ENCODE measurements at places on chromosomes 5 and 9.
A peak's percentile ranks its signal among the peaks of the same experiment; 100 is the strongest.

GRCh38 chr5:32600054-32600622 is 14.8 kb downstream of the SUB1 start:
- DNase-seq: no peak

DNA sequence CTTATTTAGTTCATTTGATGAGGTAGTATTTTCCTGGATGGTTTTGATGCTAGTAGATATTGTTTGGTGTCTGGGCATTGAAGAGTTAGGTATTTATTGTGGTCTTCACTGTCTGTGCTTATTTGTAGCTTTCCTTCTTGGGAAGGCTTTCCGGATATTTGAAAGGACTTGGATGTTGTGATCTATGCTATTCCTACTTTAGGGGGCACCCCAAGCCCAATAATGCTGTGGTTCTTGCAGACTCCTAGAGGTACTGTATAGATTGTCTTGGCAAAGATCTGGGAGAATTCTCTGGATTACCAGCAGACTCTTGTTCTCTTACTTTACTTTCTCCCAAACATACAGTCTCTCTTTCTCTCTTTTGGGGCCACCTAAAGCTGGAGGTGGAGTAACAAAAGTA is 315.7 kb downstream of the MAT2B start:
- no peak for DNase-seq

GRCh38 chr9:131330814-131331600 is 41.5 kb downstream of the PLPP7 start:
- no peak for DNase-seq

DNA sequence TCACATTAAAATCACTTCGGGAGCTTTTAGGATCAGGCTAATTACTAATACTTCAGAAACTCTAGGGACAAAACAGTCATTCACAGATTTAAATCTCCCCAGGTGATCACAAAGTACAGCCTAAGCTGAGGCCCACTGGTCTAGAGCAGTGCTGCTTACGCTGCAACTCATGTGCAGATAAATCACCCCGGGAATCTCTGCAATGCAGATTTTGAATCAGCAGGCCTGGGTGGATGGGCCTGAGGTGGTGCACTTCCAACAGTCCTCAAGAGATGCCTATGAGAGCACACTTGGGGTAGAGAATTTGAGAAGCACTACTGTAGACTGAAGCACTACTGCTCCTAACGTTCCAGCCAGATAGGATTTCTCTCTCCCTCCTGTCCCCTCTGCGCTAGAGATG is 28.4 kb downstream of the CSF1R start:
- no peak for DNase-seq

GRCh38 chr5:68086857-68087256 is 128.7 kb upstream of the PIK3R1 start:
- no peak for DNase-seq

DNA sequence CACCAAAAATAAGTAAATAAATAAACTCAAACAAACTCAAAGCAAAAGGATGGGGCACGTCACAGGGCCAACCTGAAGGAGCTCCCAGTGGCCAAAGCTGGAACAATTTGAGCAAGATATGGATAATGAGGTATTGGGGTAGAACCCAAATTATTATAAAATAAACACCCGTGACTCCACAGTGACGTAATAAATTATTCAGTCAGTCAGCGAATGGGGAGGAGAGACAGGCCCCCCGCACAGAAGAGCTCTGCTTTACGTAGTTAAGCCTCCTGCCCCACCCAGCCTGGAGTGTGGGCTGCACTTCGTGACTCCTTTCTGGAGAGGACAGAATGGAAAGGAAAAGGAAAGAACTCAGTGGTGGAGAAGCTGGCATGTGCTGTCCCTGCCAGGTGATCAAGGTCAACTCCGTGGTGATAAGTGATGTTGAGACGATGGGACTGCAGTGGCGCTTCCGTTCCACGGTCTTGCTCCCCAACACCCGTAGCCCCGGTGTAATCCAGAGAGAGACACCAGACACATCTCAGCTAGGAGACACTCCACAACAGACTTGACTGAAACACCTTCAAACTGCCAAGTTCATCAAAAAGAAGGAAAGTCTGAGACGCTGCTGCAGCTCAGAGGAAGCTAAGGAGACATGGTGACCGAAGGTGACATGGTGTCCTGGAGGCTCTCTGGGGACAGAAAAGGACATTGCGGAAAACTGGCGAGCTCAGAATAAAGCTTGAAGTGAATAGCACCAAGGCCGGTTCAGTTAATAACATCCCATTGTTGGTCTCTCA is 83.3 kb upstream of the COL5A1 start:
- no peak for DNase-seq

DNA sequence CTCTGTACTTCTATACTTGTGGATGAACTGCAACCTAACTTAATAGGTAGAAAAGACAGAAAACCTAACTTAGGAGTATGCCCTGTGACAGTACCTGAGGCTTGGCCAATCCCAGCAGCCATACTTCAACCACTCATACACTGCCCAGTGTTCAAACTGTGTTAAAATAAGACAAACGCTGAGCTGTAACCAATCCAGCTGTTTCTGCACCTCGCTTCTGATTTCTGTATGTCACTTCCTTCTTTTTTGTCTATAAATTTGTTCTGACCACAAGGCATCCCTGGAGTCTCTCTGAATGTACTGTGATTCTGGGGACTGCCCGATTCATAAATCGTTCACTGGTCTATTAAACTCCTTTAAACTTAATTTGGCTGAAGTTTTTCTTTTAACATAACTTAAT is 41.4 kb downstream of the AUH start:
- DNase-seq: no peak

DNA sequence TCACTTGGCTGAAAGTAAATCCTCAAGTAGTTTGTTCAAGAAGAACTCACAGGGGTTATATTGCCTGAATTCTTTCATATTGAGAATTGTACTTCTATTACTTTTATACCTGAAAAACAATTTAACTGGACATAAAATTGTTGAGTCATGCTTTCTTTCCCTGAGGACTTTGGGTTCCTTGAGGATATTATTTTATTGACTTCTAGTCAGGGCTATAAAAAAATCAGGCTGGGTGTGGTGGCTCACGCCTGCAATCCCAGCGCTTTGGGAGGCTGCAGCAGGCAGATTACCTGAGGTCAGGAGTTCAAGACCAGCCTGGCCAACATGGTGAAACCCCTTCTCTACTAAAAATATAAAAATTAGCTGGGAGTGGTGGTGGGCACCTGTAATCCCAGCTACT is 17.9 kb upstream of the CDC42SE2 start:
- DNase-seq: no peak

DNA sequence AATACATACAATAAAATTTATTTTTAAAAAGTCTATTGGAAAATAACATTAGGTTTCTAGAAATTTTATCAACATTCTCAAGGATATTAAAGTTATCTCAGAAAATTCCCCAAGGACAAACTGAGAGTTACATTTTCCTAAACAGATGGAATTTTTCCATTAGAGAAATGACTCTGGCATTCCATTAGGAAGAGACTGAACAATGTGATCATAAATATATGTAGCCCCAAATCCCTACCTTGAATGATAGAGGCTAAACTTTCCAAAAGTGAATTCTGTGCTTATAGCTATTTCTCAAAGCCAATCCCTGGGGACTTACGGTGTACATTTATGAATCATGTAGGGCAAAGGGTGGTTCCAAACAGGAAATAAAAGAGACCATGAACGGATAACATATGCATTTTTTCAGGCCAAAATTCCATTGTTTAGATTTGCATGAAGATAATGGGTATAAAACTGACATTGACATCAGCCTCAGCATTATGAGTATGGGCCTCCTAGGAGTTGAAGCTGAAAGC is 1181.0 kb upstream of the DMAC1 start:
- DNase-seq: no peak

- DNase-seq: no peak
These were observed 62.4 kb downstream of the MARCHF3 start for GRCh38 chr5:126967808-126968466.

- no peak for DNase-seq
These were observed 68.0 kb downstream of the ZNF608 start for GRCh38 chr5:124678468-124678867.

DNA sequence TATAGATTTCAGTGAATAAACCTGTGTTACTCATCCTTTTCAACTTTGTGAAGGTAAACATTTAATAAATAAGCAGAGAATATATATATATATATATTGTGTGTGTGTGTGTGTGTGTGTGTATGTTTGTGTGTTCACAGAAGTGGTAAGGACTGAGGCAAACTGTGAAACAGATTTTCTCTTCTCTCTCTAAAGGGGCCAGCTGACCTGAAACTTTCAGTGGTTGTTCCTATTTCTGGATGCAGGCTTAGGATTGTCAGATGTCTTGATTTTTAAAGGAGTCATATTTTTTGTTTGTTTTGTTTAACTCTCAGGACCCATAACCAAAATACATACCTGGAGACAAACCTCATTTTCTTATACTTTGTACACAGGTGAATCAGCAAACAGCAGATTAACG is 714.9 kb upstream of the MEF2C start:
- no peak for DNase-seq

DNA sequence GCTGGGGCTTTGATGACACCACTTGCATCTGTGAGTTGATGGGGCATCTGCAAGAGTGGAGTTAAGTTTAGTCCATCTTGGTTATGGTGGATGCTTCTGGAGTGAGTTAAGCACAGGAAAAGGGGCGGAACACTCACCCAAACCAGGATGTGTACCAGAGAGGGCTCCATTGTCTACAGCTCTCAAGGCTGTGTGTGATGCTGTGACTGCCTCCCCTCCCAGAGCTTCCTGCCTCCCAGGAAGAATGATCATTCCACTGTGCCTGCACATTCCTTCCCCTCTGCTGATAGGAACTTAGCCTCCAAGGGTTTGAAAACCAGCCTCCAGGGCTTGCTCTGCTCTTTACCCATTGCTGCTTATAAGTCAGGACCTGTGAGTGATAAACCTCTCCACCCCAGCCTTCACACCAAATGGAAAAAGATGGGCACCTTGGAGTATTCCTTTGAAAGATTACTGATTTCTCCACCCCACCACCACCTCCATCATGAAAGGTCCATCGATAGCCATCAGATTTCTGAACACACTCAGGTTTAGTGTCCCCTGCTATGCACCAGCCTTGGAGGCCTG is 160.1 kb upstream of the SPRY4 start:
- DNase-seq: no peak

GRCh38 chr9:111896942-111897600 is 457 bp downstream of the UGCG start:
- peak; percentile 9 for DNase-seq

DNA sequence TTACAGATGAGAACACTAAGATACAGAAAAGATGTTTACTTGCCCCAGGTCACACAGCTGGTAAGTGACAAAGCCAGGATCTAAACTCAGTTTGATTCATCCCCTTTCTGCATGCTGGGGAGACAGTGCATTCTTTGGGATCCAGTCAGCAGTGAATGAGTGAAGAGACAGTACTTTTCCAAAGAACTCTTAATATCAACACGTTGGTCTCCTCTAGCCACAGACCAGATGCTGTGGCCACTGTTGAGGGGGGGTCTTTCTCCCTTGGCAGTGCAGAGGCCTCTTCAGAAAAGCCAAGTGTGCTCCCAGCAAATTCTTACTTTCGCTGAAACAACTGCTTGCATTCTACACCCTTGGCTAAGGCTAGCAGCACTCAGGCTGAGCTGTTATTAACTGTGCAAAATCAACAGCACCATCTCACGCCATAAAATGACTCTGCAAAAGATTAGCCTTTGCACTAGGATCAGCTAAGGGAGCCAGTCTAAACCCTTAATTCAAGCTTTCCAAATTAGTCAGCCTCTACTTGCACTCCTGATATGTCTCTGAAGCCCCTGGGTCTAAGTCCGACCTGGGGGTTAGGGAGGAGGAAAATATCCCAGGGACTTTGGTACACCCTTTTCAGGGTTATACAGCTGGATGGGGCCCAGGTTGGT is 4.8 kb upstream of the TMEM171 start:
- no peak for DNase-seq

DNA sequence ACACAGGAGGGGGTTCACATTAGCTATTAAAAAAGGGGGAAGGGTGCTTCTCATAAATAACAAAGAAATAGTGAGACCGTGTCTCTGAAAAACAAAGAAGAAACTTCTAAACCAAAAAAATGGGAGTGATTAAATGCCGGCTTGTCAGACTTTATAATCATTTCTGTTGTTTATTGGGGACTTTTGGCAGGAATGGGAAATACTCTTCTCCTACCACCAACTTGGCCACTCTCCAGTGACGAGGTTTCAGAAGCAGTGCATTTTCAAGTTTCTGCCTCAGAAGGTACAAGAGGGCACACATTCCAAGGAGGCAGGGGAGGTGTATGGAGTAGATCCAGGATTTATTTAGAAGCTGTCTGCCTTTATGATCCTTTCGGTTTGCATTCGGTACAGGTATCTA is 46.2 kb downstream of the LIX1 start:
- DNase-seq: no peak

DNA sequence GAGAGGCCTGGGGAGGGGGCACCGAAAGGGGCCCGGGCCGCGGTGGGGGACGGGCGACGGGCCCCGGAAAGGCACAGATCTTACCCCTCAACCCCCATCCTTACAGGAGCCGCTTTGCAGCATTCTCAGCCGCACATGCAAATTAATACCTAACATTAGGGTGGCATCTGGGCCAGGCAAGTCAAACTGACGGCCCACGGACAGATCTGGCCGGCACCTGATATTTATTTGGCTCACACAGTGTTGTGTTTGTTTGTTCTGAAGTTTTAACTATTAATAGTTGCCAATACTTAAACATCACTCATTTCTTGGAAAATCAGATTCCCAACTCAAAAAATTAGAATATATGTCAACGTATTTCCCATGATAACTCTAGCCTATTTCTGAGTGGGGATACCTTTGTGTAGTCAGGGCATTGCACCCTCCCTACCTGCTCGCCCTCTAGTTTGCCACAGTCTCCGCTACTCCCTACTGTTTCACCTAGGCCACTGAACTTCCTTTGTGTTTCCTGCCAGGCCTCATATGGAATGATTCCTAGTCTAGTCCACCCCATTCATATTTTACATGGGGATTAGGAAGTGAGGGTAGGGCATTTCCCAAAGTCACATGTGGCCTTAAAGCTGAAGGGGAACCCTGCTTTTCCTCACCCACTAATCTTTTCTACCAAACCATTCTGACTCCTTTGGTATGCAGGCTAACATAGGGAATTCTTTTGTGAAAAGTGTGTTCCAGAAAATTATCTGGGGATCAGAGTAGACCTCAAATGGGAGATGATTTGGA is 71.9 kb upstream of the LARP1 start:
- no peak for DNase-seq

DNA sequence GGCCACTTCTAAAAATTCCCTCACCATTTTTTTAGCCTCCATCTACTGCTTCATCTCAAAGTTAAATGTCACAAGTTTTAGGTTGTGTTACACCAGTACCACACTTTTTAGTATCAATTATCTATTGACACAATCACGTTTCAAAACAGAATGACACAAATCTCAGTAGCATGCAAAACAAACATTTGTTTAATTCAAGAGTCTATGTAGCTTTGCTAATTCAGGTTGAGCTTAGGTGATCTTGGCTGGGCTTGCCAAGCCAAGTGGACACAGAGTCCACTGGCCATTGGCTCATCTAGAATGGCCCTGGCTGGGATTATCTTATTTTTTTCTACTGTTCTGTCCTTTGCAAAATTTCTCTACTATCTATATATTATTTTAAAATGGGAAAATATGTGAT is 61.9 kb upstream of the JAK2 start:
- DNase-seq: no peak

GRCh38 chr5:37886242-37886905 is 46.5 kb upstream of the GDNF start:
- DNase-seq: no peak

Data from NCI-H460 (cell line).